ENCODE measurements at places on chromosomes 5 and 9.

- no peak for DNase-seq
Measured at GRCh38 chr9:112496074-112496722, 9.6 kb downstream of the KIAA1958 start.

GRCh38 chr5:116566251-116566650 is 8.4 kb downstream of the SEMA6A start:
- DNase-seq, result no peak

DNA sequence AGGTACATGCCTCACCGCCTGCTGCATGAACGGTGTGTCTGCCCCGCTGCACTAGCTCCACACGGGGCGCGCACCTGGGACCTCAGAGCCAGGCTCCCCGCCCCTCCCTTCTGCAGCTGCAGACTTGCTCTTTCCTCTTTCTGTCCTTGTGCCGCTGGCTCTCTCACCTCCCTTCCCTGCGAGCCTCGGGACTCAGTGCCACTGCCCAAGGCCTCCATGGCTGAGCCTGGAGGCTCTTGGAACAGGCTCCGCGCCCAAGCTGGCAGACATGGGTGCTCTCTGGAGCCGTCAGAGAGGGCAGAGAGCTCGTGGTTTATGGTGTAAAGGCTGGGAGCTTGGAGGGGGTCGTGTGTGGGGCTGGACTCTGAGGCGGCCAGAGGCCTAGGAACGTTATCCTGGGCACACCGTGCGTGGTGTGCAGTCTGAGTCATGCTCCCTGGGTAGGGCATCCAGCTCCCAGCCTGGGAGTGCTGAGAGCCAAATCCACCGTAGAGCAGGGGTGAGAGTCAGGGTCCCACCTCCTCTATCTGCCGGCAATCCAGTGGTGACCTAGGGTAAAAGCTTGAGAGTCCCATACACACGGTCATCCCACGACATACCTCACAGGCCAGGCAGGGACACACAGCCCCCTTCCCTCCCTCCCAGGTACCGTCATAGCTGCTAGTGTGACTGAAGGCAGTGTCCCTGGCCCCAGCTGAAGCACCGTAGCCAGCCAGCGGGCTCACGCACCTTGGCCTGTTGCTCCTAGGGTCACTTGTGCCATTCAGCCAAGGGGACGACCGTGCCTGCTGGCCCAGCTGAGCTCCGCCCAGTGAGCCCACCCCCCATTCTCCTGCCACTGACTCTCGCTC is 22.4 kb downstream of the GOLGA2 start:
- DNase-seq, result no peak

DNA sequence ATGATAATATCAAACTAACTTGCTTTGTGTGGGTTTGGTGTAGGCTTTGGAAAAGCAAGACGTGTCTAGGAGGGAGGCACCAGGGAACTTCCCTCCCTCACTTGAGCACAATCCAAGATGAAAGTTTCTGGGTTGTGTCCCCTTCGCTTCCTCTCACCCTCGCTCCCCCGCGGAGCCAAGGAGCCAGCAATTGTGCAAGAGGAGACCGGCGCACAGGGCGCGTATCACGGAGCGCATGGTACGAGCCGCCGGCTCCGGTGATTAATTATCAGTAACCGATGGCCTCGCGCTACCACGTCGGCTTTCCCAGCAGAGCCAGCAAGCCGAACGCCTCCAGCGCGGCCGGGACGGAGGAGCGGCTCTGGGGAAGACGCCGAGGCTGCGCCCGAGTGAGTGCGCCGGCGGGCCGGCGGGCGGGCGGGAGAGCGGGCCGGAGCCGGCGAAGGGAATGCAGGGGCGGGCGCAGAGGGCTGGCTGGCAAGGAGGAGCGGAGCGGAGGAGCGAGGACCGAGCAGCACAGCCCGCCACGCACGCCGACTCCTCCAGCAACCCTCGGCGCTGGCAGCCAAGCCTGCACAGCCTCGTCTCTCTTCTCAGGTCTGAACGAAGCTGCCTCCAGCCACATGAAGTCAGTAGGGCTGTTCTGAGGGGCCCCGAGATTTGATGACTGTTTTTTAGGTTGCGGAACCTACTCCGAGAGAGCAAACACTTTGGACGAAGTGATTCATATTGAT is 143.6 kb downstream of the BNC2 start:
- peak; percentile 37 for DNase-seq

- no peak for DNase-seq
Measured at GRCh38 chr5:1118231-1118698, 6.4 kb upstream of the SLC12A7 start.

- no peak for DNase-seq
Measured at GRCh38 chr9:129839324-129840023, 4.2 kb downstream of the USP20 start.

GRCh38 chr5:67178966-67179365 is 17.6 kb downstream of the CD180 start:
- DNase-seq, result no peak

DNA sequence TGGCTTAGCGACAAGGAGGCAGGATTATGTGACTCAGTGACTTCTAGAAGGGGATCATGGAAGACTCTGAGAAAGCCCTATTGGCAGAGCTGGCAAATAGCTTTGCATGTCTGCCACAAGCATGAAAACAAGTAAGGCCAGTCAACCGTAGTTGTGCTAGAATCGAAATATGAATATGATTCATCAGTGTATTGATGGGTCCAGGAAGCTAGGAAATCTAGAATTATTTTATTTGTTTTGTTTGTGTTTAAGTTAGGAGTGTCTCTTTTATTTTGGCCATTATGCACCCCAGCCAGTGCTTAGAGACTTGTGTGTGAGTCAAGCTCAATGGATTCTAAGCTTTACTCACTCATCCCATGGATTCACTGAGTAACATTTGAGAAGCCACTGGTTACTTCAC is 3.8 kb upstream of the ITGA2 start:
- DNase-seq, result no peak

GRCh38 chr5:162209005-162209605 is 141.5 kb downstream of the GABRG2 start:
- peak; percentile 12 for DNase-seq

GRCh38 chr5:36177715-36178523 is 26.0 kb downstream of the SKP2 start:
- DNase-seq, result peak; percentile 60

GRCh38 chr5:174165406-174165805 is 119.9 kb downstream of the NSG2 start:
- DNase-seq, result no peak

- DNase-seq, result no peak
Measured at GRCh38 chr5:122789461-122790171, 14.7 kb downstream of the SNX2 start.

DNA sequence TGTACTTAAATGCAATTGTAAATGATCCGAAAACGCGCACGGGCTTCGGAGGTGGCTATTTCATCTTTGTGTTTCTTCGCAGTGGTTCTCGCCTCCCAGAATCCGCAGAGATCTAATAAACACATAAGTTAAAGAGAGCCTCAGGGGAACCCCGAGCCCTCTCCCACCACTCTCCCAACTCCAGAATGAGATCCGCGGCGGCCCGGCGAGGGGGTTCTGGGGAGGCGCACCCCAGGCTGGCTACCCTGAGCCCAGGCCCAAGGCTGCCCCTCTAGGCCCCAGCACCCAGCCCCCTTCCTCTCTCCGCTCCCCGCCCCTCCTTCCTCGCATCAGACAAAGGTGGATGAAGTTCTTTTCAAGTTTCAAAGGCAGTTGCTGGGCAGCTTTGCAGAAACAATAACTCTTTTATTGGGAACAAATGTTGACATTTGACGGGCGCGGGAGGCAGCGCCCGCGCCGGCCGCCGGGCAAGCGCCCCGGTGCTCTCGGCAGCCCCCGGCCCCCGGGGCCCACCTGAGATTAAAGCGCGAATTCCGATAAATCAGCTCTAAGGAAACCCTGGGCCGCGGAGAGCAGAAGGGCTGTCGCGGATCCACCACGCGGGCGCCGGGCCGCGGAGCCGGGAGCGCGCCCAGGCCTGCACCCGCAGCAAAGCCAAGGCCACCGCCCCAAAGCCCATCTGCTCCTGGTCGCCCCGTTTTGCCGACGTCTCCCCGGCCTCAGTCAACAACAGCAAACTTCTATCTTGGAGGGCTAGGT is 8.4 kb downstream of the IRX2 start:
- DNase-seq, result no peak

DNA sequence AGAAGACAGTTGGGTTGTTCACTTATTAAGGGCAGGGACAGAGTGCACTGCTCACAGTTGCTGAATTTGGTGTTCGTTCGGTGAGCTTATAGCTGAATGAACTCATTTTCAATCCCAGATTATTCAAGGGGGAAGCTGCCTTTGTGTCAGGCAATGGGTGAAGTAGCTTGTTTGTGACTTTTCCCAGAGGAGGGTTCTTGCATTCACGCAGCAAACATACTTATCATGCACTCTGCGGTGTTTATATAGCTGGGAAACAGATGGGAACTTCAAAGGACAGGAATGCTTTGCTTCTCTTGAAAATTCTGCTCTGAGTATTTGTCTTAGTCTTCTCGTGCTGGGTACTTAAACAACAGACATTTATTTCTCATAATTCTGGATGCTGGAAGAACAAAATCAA is 64.7 kb upstream of the ABCA1 start:
- no peak for DNase-seq

DNA sequence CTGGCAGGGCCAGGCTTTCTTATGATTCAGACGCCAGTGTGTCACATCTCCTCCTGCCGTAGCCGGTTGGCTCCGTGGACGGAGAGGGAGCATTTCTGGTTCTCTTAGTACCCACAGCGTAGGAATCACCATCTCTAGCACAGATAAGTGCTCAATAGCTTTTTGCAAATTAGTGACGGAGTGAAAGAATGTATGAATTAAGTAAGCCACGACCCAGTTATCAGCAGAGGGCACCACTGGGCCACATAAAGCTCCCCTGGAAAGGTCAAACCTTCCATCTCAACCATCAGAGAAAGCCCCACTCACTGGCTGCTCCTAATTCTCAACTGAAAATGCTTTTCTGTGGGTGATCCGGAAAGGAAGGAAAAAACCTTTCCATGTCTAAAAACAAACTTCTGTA is 317.0 kb upstream of the ADCY2 start:
- peak; percentile 87 for DNase-seq

GRCh38 chr9:109064963-109065702 is 51.8 kb upstream of the CTNNAL1 start:
- DNase-seq, result no peak

- no peak for DNase-seq
Measured at GRCh38 chr5:39584927-39585326, 160.1 kb upstream of the DAB2 start.

- no peak for DNase-seq
Measured at GRCh38 chr9:131473198-131473885, 29.4 kb upstream of the POMT1 start.

GRCh38 chr5:11319836-11320580 is 559.0 kb upstream of the DAP start:
- DNase-seq, result no peak

DNA sequence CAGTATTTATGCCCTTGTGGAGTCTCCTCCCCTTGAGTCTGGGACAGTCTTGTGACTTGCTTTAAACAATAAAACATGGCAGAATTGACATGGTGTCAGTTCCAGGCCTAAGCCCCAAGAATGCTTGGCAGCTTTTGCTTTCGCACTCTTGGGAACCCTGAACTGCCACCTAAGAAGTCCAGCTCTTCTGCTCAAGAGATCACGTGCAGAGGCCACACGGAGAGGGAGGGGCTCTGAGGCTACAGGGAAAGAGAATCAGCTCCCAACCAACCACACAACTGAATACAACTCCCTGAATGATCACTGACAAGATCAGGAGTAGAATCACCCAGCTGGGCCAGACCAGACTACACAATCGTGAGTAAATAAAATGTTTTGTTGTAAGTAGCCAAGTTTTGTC is 97.6 kb downstream of the MED27 start:
- DNase-seq, result no peak

DNA sequence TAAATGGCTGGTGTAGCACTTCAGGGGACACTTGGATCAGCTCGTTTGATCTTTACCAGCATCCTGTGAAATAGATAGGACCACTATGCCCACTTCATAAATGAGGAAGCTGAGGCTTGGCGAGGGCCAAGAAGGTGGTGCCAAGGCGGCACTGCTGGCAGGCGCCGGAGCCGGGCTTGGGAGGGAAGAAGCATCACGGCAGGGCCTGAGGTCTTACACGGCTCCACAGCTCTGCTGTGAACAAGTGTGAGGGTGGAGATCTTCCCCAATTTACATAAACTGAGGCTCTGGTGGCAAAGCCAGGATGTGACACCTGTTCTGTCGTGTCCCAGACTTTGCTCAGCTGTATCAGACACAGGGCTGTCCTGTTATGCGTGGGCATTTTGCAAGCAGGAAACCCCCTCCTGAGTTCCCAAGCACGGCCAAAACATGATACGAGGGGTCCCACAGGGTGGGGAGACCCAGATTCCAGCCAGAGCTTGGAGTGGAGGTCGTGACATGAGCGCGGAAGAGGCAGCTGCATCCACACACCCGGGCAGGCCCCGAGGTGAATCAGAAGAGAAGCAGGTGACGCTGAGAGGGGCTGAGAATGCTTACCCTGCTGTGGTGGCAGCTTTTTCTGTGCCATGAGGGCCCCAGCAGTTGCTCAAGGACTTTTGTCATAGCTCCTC is 117.5 kb upstream of the BOD1 start:
- no peak for DNase-seq

GRCh38 chr9:123169926-123170325 is 98.5 kb downstream of the STRBP start:
- no peak for DNase-seq

DNA sequence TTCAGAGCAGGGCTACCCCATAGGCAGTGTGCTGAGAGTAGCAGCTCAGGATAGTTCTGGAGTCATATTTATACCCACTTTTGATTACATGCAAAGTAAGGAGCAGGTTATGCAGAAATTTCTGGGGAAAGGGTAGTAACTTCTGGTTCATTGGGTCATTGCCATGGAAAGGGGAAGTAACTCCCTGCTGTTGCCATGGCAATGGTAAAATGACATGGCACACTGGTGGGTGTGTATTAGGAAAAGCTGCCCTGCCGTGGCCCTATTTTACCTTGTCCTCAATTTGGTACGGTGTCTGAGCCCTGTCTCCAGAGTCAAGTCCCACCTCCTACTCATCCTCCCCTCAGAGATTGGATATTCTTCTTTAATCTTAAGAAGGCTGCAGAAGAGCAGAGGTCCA is 526.7 kb upstream of the TYRP1 start:
- no peak for DNase-seq

GRCh38 chr5:10539687-10539998 is 24.2 kb upstream of the ANKRD33B start:
- DNase-seq, result no peak

- DNase-seq, result no peak
Measured at GRCh38 chr9:99478469-99479027, 256.5 kb downstream of the SEC61B start.

DNA sequence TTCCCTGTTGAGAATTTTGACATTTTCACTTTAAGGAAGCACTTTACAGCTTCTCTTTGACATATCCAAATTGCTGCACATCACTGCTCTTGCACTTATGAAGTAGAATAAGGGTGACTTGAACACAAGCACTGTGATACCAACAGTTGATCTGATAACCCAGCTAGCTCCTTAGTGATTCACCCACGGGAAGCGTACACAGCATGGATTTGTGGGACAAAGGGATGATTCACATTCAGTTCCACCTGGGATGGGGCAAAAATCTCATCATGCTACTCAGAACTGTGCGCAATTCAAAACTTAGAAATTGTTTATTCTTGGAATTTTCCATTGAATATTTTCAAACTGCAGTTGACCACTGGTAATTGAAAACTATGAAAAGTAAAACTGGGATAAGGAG is 1565.5 kb upstream of the CDH9 start:
- no peak for DNase-seq

GRCh38 chr5:139282197-139282557 is 11.4 kb upstream of the MATR3 start:
- DNase-seq, result no peak

- no peak for DNase-seq
Measured at GRCh38 chr5:1009359-1010180, 968 bp downstream of the NKD2 start.
